ENCODE measurements at places on chromosomes 16 and 17.
A peak's percentile ranks its signal among the peaks of the same experiment; 100 is the strongest.

DNA sequence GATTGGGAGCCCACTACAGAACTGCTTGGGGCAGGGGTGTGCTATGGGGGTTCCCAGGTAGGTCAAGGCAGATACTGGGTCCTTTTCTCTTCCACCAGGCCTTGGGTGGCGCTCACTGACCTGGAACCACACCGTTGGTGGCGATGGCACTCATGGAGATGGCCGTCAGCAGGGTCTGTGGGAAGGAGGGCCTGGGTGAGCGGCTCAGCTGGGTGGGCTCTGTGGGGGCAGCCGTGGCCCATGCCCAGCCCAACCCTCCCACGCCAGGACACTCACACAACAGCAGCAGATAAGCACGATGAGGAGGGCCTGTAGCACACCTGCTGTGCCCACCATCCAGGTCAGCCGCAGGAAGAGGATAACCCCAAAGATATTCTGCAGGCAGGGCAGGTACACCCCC, 10.8 kb downstream of the SLC12A4 start:
- DNase-seq = no peak

- no peak for DNase-seq
Observed at GRCh38 chr17:75272848-75273184, 1.8 kb upstream of the MIF4GD start.

GRCh38 chr17:71180801-71181385, 939.9 kb upstream of the SOX9 start:
- no peak for DNase-seq

DNA sequence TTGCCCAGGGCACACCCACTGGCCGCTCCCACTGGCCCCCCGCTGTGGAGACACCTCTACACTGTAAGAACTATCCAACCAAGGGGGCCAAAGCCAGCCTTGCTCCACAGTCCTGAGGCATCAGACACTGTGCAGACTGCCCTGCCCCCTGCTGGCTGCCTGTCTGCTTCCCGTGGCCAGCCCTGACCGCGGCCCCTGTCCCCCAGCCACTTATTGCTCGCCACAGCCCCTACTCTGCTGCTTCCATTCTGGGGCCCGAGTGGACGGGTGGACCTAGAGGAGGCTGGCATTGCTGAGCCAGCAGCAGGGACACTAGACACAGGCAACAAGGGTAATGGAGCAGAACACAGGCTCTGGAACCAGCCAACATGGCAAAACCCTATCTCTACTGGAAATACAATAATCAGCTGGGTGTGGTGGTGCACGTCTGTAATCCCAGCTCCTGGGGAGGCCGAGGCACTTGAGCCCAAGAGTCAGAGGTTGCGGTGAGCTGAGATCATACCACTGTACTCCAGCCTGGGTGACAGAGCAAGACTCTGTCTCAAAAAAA, 19.7 kb upstream of the LRRC37A3 start:
- no peak for DNase-seq

GRCh38 chr17:49925921-49926320, 43.1 kb upstream of the DLX4 start:
- no peak for DNase-seq

DNA sequence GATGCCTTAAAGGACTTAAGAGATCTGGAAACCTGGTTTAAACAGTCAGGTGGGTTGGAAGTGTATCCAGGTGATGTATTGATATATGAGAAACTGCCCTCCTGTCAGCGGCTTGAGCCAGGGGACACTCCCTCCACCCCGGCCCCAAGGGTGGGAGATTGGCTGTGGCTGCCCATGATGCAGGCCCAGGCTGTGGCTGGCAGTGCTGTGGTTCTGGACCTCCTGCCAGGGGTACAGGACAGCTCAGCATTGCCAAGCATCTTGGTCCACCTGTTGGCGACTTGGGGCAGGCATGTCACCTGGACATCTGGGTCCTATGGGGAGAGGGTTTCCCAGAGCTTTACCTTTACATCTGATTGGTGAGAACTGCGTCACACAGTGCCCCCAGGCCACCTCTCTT, 201.0 kb downstream of the SPECC1 start:
- DNase-seq = no peak

- no peak for DNase-seq
Observed at GRCh38 chr16:47956916-47957315, 198.9 kb downstream of the ABCC12 start.

DNA sequence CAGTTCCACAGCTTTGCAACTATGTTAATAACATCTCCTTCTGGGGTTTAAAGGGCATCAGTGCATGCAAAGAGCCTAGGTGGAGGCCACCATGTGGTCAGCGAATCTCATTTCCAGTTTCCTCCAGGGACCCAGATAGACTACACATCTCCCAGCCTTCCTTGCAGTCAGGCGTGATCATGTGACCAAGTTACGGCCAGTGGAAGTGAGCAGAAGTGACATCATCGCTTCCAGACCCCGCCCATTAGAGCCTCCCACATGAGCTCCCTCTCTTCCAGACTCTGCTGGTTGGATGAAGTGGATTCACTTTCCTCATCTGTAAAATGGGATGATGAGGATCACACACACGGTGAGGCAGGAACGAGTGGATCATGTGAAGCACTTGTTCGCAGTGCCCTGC, 27.4 kb upstream of the KDM8 start:
- DNase-seq = no peak

DNA sequence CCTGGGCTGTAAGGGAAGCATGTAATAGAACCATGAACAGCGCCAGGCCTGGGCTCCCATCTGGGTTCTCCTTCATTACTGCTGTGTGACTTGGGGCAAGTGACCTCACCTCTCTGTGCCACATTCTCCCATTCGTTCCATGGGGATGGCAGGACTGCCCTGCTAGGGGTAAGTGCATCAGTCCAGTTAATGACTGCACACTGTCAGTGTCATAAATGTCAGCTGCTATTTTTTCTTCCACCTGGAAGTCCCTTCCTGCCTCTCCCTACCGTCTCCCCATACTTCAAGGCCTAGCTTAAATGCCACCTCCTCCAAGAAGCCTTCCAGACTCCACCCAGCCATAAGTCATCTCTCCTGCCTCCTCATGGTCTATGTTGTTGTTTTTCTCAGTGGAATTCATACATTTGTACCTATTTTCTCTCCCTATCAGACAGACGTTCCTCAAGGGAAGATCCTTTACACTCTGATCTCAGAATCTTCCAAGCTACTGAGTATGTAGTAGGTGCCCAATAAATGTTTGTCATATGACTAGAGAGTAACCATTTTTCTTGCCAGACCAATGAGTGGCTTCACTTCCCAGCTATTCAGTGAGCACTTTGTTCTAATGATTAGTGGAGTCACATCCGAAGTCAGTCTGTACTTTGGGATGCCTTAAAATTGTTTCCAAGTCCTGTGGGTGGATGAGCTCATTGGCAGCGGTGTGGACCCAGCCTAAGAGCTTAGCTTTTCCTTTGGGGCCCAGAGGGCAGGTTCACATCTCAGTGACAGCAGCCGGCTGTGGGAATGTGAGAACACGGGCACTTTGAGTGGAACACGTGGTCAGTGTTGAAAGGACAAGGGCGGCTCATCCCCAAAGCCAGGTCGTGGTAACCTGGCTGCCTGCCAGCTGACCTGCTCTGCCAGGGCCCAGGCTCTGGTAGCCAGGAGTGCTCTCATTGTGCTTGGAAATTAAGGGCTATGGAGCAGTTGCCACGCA, 147.5 kb upstream of the GSE1 start:
- DNase-seq = peak; percentile 50

GRCh38 chr16:86016201-86016965, 117.4 kb downstream of the IRF8 start:
- DNase-seq = no peak

DNA sequence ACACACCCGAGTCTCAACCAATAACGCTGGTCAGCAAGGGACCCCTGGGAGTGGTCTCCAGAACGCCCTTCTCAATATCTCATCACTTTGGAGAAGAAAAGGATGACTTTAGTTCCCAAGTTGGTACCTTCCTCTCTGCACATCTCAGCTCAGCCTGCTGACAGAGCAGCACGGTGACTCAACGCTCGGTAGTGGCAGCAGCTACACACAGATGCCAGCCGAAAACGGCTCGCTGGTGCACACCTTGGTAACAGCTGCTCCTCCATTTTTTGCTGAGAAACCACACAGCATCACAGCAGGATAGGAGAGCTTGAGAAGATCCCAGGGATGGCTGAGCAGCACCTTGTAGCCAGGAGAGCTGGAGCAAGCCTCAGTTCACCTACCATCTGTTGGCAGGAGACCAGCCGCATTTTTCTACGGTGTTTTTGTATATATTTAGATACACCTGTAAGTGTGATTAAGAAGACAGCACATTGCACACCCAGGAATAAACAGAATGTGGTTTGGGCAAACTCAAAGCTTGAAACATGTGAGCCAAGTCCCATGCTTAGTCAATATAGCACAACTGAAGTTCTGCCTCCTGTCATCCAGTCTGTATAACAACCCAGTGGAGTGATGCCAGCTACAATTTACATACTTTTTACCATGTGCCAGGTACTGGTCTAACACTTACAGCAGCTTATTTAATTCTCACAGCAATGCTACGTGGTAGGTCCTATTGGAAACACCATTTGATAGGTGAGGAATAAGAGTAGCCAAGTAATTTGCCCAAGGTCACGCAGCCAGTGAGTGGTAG, 83.8 kb upstream of the ERCC4 start:
- DNase-seq = no peak

DNA sequence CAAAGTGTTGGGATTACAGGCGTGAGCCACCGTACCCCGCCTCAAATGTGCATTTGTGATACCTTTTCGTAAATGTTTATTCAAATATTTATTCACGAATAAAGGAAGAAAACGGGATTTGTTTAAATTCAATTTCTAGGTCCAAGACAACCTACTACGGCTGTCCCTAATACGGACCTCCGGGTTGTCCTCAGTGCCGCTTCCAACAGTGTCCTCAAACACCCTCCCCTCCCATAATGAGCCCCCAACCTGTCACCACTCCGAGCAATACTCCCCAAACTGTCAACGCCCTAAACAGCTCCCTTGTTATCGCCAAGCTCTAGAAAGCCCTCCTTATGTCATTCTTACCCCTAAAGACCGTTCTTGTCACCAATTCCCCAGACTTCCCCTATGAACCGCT, 539 bp upstream of the GABARAPL2 start:
- no peak for DNase-seq

GRCh38 chr17:19718613-19719354, 2.4 kb upstream of the SLC47A2 start:
- no peak for DNase-seq

- DNase-seq = no peak
Observed at GRCh38 chr16:88992351-88993165, 15.6 kb upstream of the CBFA2T3 start.

GRCh38 chr17:73433501-73433900, 121.7 kb upstream of the CDC42EP4 start:
- DNase-seq = no peak

- DNase-seq = no peak
Observed at GRCh38 chr17:49513044-49513395, 17.9 kb downstream of the NGFR start.

GRCh38 chr17:44105483-44105882, 18.0 kb downstream of the HDAC5 start:
- DNase-seq = no peak

- no peak for DNase-seq
Observed at GRCh38 chr16:79062821-79063220, 537.7 kb downstream of the MAF start.

- no peak for DNase-seq
Observed at GRCh38 chr17:7133424-7133823, 18.8 kb upstream of the ASGR2 start.

GRCh38 chr16:10923650-10924214, 18.5 kb downstream of the DEXI start:
- DNase-seq = no peak

- peak; percentile 78 for DNase-seq
Observed at GRCh38 chr17:19338031-19338990, 24.2 kb downstream of the B9D1 start.

DNA sequence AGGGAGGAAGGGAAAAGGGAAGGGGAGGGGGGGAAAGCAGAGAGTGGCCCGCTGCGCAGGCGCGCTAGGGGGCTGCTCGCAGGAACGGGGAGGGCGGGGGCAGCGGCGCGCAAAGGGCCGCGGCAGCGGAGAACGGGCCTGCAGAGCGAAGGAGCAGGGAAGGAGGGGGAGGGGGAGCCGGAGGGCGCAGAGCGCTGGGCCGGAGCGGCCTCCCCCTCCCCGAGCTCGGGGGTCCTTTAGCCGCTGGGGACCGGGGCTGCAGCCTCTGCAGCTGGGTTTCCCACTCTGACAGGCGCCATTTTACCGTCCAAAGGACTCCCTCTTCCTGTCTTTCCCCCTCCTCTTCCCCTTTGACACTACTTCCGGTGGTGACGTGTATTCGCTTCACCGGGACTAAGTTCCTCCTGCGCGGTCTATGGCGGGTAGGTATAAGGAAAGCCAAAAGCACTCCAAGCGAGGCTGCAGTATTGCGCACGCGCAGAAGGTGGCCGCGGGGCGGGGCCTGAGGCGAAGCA, at the start of gene CTDNEP1:
CTDNEP1 (minus strand) TSS at position 74 of the 515 bp plus-strand sequence. CDS start 438 bp downstream, outside the sequence.
- DNase-seq = peak; percentile 98

DNA sequence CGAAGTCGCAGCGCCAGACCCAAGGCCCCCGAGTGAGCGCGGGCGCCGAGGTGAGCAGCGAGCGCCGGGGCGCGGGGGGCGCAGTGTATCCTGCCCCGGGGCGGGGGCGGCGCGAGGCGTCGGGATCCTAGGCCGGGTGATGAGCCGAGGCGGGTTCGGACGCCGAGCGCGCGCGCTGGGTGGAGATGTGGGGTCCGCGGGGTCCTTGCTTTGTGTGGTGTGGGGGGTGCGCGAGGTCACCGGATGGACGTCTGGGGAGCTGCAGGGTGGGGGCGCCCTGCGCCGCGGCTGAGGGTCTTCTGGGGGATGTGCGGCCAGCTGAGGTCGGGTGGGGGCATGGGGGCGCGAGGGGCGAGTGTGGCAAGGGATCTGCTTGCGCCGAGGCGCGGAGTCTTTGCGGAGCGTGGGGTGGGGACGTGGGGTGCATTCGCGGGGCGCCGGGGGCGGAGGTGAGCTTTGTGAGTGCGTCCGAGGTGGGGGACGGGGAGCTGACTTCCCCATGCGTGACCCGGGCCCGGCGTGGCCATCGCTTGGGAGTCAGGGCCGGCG, 560 bp downstream of the RAI1 start:
- DNase-seq = no peak

- no peak for DNase-seq
Observed at GRCh38 chr17:75649687-75650086, 16.5 kb downstream of the SMIM5 start.

DNA sequence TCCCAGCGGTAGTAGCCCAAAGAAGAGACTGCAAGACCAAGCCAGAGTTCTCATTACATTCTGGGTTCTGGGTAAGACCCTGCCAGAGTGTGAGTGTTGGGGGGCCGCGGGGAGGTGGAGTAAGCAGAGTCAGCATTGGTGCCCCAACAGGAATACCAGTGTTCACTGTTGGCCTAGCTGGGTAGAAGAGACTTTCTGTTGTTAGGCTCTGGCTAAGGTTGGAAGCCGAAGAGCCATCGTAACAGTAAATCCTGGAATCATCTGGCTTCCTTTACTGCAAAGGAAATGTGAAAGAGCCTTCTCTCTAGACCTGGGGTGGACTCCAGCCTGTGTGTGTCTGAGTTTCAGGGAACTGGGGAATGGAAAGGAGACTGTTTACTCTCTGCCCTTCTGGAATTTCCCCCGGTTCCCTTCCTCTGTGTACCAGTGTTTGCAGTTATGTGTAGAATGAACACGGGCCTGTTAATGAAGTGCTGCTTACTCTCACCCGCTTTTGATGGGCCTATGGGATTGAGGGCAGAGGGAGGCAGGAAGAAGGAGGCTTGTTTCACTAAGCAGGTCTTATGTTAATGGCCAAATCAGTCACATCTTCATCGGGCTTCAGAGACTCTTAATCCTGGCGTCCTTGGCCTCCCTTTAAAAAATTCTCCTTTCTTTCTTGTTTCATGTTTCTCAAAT, 68.5 kb downstream of the WWP2 start:
- no peak for DNase-seq

All from breast epithelium (tissue), 4 donors.